ENCODE measurements at places on chromosomes 3 and 15.

GRCh38 chr3:16663854-16664712 lies 58.9 kb upstream of the DAZL start:
- no peak for DNase-seq

DNA sequence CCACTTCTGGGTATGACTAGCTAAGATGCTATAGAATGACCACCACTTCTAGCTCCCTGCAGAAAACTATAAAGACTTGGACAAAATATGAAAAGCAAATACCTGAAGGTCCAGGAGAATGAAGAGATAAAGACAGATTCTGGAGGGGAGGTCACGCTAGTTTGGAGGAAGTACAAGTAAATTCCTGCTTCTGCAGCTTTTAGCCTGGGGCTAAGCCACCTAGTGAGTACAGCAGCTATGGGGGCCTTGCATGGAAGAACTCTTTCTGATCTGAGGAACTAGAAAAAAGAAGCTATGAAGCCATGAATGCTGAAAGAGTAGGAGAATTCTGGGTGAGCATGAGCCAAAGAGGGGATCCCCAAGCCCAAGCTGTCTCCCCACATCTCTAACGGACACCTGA lies 29.8 kb downstream of the NRG4 start:
- no peak for DNase-seq

GRCh38 chr3:13045241-13045903 lies 27.9 kb downstream of the IQSEC1 start:
- no peak for DNase-seq

GRCh38 chr3:33426630-33427317 lies 13.4 kb downstream of the UBP1 start:
- no peak for DNase-seq

DNA sequence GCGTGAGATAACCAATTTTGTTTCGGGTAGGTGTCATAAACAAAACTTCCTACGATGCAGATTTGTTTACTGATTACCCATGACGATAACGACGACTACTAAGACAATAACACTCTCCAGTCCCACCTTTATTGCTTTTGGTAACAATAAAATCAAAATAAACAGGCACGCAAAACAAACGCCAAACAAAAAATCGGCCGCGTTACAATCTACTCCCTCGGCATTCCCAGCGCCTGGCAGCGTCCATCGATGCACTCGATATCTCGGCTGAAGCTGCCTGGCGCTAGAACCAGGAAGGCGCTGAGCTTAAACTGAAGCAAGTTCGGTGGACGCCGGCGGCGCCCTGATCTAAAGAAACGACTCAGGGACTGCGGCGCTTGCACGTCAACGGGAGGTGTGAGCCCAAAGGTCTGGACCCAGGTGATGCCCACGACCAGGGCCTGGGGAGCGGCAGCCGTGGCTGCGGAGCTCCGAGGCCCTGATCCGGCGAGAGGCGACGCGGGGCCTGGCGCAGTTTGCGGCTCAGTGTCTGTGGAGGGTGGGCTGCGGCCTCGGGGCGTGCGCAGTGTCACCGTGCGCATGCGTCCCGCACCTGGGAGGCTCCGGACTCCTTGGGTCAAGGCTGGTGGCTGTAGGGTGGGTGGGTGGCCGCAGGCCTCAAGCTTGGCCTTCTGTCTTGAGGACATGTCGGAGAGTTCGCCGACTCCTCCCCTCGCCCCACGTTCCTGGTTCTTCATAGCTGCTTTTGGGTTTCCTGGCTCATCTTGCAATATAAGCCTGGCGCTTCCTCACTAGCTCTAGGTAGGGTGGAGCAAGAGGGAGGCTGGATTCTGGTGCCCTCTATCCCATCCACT lies at the start of gene RSRC1:
TSS of gene RSRC1 (plus strand) at position 286 of the 854 bp plus-strand sequence. CDS start 12,016 bp downstream, outside the sequence.
- DNase-seq: peak; percentile 83

GRCh38 chr3:46367811-46368210 lies 2.9 kb upstream of the CCR5 start:
- DNase-seq: no peak

- DNase-seq: no peak
These were observed 6.3 kb downstream of the NSMCE3 start for GRCh38 chr15:29263289-29263688.

- no peak for DNase-seq
These were observed 24.7 kb downstream of the EOGT start for GRCh38 chr3:68988740-68989139.

DNA sequence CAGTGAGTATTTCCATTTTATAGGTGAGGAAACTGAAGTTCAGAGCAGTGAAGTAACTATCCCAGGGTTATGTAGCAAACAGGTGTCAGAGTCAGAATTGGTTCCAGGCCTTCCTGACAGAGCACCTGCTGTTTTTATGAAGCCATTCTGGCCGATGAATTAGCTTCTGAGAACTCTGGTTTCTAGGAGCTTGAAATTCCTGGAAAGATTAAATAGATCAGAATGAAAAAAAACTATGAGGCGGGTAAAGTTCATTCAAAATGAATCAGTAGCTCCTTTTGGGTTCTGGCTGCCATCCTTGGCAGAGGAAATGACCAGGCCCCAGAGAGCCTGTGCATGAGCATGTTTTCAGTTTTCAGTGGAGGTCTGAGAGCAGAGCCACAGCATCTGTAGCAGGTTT lies 59.3 kb upstream of the CFAP161 start:
- no peak for DNase-seq

GRCh38 chr15:34436956-34437442 lies 609 bp downstream of the GOLGA8A start:
- peak; percentile 79 for DNase-seq

GRCh38 chr3:6132684-6133432 lies 728.1 kb upstream of the GRM7 start:
- peak; percentile 6 for DNase-seq

- DNase-seq: no peak
These were observed 120.9 kb upstream of the PDZRN3 start for GRCh38 chr3:73745526-73746191.

DNA sequence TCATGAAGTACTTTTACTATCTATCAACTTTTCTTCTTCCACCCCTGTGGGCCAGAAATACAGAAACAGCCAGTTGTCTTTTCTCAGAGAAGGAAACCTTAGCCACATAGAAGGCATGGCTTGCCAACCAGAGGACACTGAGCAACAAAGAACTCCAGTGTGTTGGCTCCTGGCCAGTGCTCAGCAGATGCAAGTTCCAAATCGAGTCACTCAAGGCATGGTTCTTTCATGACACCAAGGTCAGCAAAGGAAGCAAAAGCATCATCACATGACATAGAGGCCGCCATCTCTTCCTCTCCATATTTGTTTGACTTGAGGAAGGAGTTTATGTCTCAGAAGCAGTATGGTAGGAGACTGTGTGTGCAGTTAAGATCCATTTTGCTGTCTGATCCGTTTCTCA lies 92.2 kb downstream of the MYLK start:
- no peak for DNase-seq

GRCh38 chr15:68849497-68849896 lies 28.8 kb upstream of the ANP32A start:
- no peak for DNase-seq

- peak; percentile 31 for DNase-seq
These were observed 419.7 kb downstream of the ZBTB20 start for GRCh38 chr3:114727373-114727772.

- DNase-seq: no peak
These were observed 8.6 kb upstream of the SST start for GRCh38 chr3:187678726-187679268.

GRCh38 chr3:193262707-193263106 lies 21.7 kb downstream of the PLAAT1 start:
- no peak for DNase-seq

DNA sequence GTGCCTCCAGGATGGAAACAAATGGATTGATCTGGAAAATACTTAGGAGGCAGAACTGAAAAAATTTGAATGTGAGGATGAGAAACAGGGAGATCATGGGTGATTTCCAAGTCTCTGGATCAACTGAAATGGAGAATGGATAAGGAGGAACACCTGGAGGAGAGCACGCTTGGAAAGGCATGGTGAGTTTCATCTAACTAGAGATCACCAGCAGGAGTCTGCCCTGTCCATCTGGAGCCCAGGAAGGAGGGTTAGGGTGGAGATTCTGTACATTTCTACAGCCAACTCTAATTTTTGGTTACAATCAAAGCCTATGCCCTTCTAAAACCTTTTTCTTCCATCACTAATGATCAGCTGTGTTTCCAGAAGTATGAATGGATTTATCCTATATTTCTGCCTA lies 995.9 kb upstream of the CFAP20DC start:
- no peak for DNase-seq

GRCh38 chr3:130783629-130784028 lies 37.0 kb upstream of the PIK3R4 start:
- DNase-seq: no peak

DNA sequence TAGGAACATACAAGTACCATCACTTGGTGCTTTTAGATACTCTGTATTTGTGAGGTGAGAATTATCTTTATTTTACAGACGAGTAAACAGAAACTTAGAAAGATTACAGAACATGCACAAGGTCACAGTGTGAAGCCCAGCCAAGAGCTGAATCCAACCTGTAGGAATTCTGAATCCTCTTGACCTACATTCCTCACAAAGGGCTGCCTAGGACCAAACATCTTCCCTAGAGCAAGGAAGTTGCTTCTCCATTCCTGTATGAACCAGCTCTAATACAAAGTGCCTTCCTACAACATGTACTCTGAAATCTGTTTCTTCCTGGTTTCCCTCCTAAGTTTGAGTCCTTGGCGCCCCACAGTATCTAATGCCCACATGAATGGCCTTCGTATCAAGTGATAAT lies 2.9 kb downstream of the HDGFL3 start:
- DNase-seq: no peak

Data from GM13976 (cell line).